NCI-H2107 (cell line): ENCODE measurements at places on chromosomes 4 and X.

DNA sequence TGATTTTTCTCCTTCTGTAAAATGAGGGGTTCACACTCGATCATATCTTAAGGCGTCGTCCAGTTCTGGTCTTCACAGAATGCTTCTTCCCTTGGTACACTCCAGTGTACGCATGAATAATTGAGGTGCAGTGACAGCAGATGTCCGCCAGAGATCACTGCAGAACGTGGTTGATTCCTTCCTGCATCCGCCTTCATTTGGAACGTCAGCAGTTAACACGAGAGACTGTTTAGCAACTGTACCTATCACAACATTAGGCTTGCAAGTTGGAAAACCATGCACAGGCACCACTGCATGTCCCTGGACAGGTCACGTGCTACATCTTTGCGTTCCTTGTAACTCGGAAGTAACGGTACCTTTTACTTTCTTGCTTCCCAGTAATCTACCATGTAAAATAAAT is 66.0 kb upstream of the GEMIN8 start:
- DNase-seq: no peak

- DNase-seq: no peak
Observed at GRCh38 chr4:34633241-34633640, 1611.1 kb downstream of the ARAP2 start.

DNA sequence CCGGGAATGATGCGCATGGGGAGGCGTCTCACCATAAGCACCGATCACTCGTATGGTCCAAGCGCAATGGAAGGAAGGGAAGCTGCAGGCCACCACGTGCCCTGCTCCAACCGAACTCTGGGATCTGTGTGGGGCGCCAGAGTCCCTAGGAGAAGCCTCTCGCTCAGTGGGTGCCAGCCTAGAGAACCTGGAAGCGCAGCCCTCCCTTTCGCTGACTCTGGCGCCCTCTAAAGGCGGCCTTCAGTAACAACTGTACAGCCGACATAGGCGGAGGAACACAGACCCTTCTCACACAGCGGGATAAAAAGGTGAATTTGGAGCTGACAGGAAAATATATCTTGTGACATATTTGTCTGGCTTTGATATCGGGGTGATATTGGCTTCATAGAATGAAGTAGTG is 76.0 kb downstream of the INTS6L start:
- no peak for DNase-seq

DNA sequence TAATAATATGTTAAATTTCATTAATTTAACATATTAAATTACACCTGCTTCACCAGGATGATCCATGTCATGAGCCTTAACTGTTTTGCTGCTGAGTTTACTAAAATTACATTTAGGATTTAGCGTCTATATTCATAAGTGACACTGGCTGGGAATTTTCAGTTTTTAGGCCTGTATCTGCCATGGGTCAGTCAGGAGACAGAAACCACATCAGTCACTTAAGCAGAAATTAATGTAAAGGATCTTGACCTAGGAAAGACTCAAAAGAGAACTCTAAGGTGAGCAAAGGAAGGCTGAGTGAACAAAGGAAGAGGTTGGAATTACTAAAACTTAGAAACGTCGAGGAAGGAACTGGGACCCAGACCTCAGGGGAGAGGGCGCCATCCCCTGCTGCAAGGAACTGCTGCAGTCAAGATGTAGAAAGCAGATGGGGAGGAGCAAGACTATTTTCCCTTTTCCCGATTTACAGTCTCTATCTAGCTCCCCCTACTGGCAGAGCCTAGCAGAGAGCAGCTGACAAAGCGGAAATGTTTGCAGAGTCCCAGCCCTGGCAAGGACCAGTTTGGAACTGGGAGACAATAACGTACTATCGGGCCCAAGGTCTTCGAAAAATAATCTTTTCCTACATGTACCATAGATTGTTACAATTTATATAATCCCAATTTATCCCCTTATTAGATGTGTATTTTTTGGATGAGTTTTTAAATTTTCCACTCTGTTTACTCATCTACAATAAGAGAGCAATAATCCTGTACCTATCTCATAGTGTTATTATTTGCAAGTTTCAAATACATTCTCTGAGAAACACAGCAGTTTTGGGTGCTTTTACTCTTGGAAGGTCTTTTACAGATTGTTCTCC is 22.6 kb upstream of the RBBP7 start:
- DNase-seq: peak; percentile 55

GRCh38 chr4:48620831-48621230 is 130.8 kb downstream of the ZAR1 start:
- DNase-seq: no peak
